ENCODE measurements at places on chromosomes 11 and 22. TPM values are rescaled to one million over a fixed set of nuclear protein-coding genes. Genes with fewer than 3 reads are reported as not detected.

Gene PYGM
- total RNA-seq = 14.3 TPM

Gene TSGA10IP
- not detected for total RNA-seq

Gene OR10G7
- total RNA-seq = not detected

Gene CRYBB2
- not detected for total RNA-seq

Gene TNNI2
- total RNA-seq = 73.7 TPM

Gene SLC25A22
- 16.3 TPM for total RNA-seq

Gene KIAA1671
- 85.5 TPM for total RNA-seq

Gene MAPK11
- total RNA-seq = 16.7 TPM

Gene MLC1
- total RNA-seq = 0.43 TPM

Gene KRTAP5-11
- total RNA-seq = not detected

GRCh38 chr11:112156956-112157766, 6.7 kb downstream of the IL18 start:
- DNase-seq = peak; percentile 68

GRCh38 chr11:107477820-107478219, 20.2 kb upstream of the CWF19L2 start:
- DNase-seq = no peak

GRCh38 chr22:49564054-49564453, 263.6 kb downstream of the BRD1 start:
- DNase-seq = no peak

- no peak for DNase-seq
These were observed 16.6 kb upstream of the TTLL12 start for GRCh38 chr22:43203471-43203981.

- DNase-seq = no peak
These were observed at the start of gene AP5B1 for GRCh38 chr11:65780770-65781151. TSS of gene AP5B1 (minus strand) at chr11:65780976. CDS start at chr11:65780591, 385 bp downstream.

GRCh38 chr11:121291896-121292494, 576 bp upstream of the SC5D start:
- DNase-seq = no peak

GRCh38 chr11:62139526-62140303, 15.9 kb downstream of the INCENP start:
- no peak for DNase-seq

DNA sequence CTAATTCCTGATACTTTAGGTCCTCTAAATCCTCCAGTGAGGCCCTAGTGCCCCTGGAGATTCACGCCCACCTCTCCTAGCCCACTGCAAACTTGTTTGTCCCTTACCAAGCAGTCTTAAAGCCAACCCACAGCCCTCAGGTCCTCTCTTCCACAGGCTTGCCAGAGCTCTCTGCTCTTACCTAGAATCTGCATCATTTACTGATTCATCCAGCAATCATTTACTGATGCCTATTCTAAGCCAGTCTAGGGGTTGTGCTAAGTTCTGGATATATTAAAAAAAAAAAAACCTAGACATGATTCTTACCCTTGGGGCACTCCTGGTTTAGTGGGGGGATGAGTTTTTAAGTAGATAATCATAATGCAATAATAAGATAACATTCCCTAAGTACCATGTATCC, 43.0 kb upstream of the PLET1 start:
- no peak for DNase-seq

- no peak for DNase-seq
These were observed 28.3 kb upstream of the APOA1 start for GRCh38 chr11:116865696-116866095.

- no peak for DNase-seq
These were observed 299.0 kb downstream of the ETS1 start for GRCh38 chr11:128288368-128288767.

DNA sequence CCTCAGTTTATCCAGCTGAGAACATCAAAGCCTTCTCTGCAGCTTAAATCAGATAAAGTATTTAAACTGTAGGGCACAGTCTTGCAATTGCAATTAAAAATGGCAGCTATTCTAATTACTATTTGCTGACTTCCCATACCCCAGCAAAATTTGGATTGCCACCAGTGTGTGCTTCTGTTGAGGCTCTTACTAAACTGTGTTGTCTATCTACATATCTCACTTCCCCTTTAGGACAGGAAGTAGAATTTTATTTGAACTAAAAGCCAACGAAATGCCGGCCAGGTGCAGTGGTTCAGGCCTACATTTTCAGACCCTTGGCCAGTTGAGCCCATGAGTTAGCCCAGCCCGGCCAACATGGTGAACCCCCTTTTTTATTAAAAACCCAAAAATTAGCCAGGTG, 7.1 kb downstream of the SAA4 start:
- no peak for DNase-seq

DNA sequence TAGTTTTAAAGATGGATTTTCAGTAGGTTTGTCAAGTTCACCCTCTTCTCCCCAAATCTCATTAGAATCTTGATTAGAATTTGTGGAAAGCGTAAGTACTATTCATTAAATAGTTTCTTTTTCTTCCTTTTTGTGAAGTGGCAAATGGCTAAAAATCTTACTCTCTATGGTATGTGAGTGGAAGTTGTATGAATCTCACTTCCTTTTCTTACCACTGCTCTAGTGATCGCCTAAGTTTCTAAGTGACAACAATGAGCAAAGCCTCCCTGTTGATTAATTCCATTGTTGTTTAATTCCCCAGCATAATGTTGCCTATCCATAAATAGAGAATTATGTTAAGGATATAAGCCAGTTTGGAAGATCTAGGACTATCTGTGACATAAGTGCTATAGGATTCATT, 82.7 kb downstream of the PGR start:
- DNase-seq = no peak

- peak; percentile 69 for DNase-seq
These were observed 226.7 kb upstream of the NARS2 start for GRCh38 chr11:78801161-78801884.

GRCh38 chr11:55572548-55572947, 620 bp downstream of the OR4C16 start:
- DNase-seq = no peak

- no peak for DNase-seq
These were observed 172.6 kb downstream of the ST3GAL4 start for GRCh38 chr11:126528075-126528474.

DNA sequence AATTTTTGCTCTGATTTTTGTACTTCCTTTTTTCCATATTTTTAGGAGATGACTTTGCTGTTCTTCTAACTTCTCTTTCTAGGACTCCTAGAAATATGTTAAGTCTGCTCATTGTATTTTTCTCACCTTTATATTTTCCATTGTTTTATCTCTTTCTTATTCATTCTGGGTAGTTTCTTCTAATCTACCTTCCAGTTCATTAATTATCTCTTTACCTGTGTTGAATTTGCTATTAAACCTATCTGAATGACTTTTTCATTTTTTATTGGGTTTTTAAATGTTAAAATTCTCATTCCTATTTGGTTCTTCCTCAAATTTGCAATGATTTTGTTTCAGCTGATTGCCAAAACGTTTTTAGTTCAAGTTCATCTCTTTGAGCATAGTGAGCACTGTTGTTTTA, 27.8 kb upstream of the EHF start:
- no peak for DNase-seq

GRCh38 chr11:94754819-94755218, 13.3 kb upstream of the AMOTL1 start:
- no peak for DNase-seq

GRCh38 chr11:69055598-69056516, 7.1 kb downstream of the TPCN2 start:
- peak; percentile 77 for DNase-seq

DNA sequence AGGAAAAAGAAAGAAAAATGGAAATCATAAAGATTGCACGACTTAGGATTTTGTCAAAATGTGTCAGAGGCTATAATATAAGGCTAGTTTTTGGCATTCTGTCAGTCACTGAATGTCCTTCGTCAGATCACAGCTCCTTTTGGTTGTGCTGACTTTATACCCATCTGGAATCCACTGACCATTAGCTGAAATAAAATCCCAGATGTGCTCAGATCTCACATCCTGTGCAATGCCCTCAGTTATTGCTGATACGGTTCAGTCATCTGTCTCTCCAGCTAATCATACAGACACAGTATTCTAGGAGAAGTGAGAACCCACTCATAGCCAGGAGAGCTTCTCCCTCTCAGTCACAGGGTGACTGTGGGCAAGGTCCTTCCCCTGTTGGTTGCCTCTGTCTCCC, 11.5 kb downstream of the CD44 start:
- DNase-seq = no peak

DNA sequence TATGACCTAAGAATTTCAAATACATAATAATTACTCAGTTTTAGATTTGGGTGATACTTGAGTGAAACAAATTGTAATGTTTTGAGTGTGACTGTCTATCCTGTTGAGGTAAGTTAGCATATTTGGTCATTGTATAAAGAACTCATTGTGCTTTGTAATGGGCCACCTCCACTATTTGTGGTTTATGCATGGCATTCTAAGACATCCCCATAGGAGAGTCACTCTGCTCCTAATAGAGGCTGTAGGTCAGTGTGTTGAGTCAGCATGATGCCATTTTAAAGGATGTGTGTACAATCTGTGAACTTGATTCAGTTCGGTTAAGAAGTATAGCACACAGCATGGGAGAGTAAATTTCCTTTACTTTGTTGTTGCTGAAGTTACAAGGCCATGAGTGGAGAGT, 1112.4 kb downstream of the JRKL start:
- no peak for DNase-seq

- DNase-seq = peak; percentile 86
These were observed at the start of gene NECTIN1 for GRCh38 chr11:119728651-119729580. TSS of gene NECTIN1 (minus strand) at chr11:119729200. CDS start at chr11:119728553, 647 bp downstream.

DNA sequence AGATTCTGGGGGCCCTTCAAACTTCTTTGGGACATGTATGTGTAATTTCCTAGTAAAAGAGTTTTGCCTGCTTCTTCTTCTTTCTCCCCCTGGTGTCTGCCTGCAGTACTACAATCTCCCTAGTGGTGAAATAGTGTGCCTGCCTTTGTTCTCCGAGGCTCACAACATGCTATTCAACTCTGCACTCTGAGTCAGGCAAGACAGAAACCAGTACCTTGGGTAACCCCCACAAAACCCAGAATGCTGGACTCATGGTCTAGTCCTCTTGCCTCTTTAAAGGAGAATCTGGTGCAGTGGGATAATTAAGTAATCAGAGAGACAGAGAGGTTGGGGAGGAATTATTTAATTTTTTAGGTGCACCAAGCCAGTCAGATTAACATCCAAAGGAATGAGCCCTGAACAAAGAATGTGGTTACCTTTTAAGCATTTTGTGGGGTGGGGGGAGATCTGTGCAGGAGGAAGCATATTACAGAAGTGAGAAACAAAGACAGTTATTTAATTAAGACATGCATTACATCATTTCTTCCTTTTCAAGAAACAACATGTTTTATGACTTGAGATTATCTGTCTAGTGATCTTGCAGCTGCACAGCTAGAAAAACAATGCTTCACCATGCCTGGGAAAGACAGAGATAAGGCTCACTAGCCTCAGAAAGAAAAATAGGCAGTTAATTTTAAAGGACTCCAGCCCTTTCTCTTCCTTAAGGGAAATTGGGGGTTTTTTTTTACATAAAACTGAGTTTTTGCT, 11.0 kb upstream of the MS4A6A start:
- DNase-seq = peak; percentile 57

- no peak for DNase-seq
These were observed 54.7 kb upstream of the CCDC89 start for GRCh38 chr11:85740481-85741400.

- DNase-seq = no peak
These were observed 257.1 kb downstream of the BUD13 start for GRCh38 chr11:116515664-116516184.

DNA sequence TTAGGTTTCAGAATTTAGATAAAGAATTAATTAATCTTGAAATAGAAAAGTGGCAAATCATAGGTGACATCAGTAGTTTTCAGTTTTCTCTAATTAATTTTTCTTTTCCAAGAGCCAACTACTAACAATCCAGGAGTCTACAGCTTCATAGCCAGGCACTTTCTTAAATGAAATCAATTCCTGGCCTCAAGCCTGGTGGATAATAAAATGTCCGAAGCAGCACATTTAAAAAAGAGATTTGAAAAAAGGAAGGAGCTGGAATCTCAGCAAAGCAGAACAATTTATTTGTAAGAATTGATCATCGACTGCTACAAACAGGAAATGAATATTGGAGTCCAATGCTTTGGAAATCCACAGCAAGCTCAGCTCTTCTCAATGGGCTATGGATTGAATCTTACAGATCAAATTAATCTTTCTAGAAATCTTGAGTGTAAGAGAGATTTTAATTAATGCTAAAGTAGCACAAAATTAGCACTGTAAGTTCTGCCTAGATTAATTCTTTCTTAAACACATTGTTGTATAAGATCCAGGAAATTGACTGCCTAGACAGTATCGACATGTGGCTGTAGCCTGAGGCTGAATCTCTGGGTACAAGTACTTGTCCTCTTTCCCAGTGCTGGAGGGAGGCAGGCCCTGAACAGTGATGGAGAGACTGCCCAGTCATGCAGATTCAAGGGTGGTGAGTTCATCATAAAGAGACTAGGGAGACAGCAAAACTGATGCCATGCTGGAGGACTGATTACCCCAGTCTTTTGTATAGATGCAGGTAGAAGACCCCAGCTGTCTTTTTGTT, 167.8 kb upstream of the POU2AF2 start:
- DNase-seq = no peak

DNA sequence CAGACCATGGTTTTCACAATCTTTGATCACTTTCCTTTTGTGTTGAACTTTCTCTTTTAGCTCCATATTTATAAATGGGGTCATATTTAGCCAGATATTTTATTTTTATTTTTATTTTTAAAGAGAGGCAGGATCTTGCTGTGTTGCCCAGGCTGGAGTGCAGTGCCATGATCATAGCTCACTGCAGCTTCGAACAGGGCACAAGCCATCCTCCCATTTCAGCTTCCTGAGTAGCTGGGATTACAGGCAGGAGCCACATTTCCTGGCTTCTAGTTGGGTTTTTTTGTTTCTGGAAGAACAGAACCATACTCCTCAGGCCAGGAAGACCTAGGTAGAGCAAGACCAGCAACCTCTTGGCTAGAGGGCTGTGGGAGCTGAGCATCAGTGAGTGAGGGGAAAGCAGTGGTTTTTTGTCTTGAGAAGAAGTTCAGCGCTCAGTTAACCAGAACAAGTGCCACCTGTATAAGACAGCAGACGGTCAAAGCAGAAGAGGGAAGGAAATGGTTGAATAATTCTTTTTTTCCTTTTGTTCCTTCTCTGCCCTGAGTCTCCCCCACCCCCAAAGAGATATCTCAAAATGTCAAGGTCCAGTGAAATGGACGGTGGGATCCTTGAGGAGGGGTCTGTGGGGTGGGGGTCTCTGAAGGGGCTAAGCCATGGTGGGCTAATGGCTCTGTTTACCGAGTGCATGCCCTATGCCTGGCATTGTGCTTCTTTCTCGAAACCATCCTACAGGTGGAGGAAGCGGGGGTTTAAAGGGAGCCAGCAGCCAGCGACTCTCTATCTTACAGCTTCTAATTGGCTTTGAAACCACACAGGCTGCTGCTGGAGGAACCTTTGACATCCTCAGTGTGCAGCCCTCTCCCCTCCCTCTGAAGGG, 63.0 kb downstream of the PTPRJ start:
- DNase-seq = no peak

- DNase-seq = no peak
These were observed 44.7 kb upstream of the YPEL1 start for GRCh38 chr22:21780259-21780658.

DNA sequence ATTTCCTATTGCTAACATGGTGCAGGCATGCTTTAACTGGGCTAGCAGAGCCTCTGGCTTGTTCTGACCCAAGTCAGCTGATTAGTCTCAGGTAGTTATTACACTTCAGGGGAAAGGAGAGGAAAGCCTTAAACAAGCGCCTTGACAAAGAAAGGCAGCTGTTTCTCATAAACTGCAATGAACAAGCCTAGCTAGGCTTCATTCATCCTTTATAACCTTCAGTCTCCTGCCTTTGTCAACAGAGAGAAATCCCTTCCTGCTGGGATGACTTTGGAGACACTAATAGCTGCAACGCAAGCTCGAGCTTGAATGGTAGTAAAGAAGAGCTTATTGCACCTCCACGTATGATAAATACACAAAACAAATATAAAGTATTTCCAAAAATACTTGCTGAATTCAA, 68.4 kb downstream of the CCDC34 start:
- no peak for DNase-seq

GRCh38 chr11:3642071-3642951, 519 bp upstream of the ART5 start:
- peak; percentile 73 for DNase-seq

All from mucosa of gallbladder (tissue), 1 donor.